ENCODE measurements at places on chromosomes 13 and 19. TPM values are rescaled to one million over a fixed set of nuclear protein-coding genes. Genes with fewer than 3 reads are reported as not detected.

RXFP2 gene
- not detected for total RNA-seq

ZNF230 gene
- total RNA-seq, result 3.6 TPM

LILRA1 gene
- not detected for total RNA-seq

GRCh38 chr13:24148414-24149235 lies 11.9 kb upstream of the SPATA13 start:
- no peaks in the 10 kb centered on the region for H3K36me3 ChIP-seq
- peak; percentile 56 for DNase-seq
- no peaks in the 10 kb centered on the region for H3K27me3 ChIP-seq
- H3K4me1 ChIP-seq, result peaks cover 2% of the 10 kb centered on the region
- no peak overlapping the region for H3K27ac ChIP-seq
- H3K4me3 ChIP-seq, result no peak overlapping the region

GRCh38 chr19:28972058-28972852 lies 240.7 kb downstream of the UQCRFS1 start:
- DNase-seq, result no peak
- H3K36me3 ChIP-seq, result no peaks in the 10 kb centered on the region
- no peak overlapping the region for H3K27ac ChIP-seq

- DNase-seq, result no peak
- no peaks in the 10 kb centered on the region for H3K27me3 ChIP-seq
- no peak overlapping the region for H3K27ac ChIP-seq
- H3K36me3 ChIP-seq, result no peaks in the 10 kb centered on the region
- H3K4me3 ChIP-seq, result no peak overlapping the region
Measured at GRCh38 chr13:75312884-75313520, 169.0 kb downstream of the TBC1D4 start.

DNA sequence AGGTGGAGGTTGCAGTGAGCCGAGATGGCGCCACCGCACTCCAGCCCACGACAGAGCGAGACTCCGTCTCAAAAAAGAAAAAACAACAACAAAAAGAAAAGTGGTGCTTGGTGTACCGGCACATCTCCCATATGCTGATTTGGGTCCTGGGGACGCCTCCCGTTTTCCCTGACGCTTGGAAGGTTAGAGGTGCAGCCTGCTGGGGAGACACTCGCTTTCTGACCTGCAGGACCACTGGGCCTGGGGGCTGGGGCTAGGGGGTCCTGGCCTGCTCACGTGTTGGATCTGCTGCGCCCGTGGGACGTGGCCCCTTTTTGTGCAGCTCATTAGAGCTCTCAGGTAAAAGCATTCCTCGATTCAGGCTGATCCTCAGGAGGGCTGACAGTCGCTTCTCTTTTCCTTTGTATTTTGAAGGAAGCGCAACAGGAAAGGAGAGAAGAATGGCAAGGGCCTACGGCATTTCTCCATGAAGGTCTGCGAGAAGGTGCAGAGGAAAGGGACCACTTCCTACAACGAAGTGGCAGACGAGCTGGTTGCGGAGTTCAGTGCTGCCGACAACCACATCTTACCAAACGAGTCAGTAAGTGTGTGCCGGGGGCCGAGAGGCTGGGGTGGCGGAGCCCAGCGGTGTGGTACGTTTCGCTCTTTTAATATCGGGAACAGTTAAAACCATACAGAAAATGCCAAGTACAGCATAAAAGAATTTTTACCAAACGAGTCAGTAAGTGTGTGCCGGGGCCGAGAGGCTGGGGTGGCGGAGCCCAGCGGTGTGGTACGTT lies 25.1 kb downstream of the ATP4B start:
- H3K36me3 ChIP-seq, result peaks cover 32% of the 10 kb centered on the region
- no peak overlapping the region for H3K27ac ChIP-seq
- no peaks in the 10 kb centered on the region for H3K4me1 ChIP-seq
- no peak overlapping the region for H3K4me3 ChIP-seq
- DNase-seq, result no peak
- H3K27me3 ChIP-seq, result no peaks in the 10 kb centered on the region
